ENCODE measurements at places on chromosomes 3 and 15. TPM values are rescaled to one million over a fixed set of nuclear protein-coding genes. Genes with fewer than 3 reads are reported as not detected.

Gene PLS1
- total RNA-seq: 23.9 TPM

Gene COPS2
- total RNA-seq: 57.8 TPM

Gene ERICH6
- under 0.01 TPM for total RNA-seq

Gene UBE3A
- 76.4 TPM for total RNA-seq

Gene RLBP1
- total RNA-seq: 0.96 TPM

Gene ADAMTS9
- total RNA-seq: 56.4 TPM

Gene RPSA
- 3,404 TPM for total RNA-seq

Gene RHO
- not detected for total RNA-seq

Gene RTP3
- total RNA-seq: not detected

Gene ZDHHC23
- 0.85 TPM for total RNA-seq
